Cardiac fibroblast (primary cell): ENCODE measurements at places on chromosomes 4 and X.

DNA sequence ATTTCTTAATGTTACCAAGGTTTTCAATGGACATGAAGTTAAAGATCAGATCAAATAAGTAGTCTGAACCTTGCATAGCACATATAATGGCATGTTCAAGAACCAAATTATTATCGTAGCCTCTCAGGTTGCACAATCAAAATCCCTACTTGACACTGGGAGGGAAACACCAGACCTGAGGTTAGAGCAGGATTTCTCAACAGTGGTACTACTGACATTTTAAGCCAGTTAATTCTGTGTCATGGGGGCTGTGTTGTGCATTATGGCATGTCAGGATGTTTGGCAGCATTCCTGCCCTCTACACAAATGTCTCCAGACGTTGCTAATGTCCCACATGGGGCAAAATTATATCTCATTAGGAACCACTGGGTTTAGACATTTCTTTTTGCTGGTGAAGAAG lies 20.8 kb downstream of the RLIM start:
- DNase-seq: peak; percentile 19

- DNase-seq: no peak
These were observed 34.0 kb upstream of the CYBB start for GRCh38 chrX:37745835-37746217.

DNA sequence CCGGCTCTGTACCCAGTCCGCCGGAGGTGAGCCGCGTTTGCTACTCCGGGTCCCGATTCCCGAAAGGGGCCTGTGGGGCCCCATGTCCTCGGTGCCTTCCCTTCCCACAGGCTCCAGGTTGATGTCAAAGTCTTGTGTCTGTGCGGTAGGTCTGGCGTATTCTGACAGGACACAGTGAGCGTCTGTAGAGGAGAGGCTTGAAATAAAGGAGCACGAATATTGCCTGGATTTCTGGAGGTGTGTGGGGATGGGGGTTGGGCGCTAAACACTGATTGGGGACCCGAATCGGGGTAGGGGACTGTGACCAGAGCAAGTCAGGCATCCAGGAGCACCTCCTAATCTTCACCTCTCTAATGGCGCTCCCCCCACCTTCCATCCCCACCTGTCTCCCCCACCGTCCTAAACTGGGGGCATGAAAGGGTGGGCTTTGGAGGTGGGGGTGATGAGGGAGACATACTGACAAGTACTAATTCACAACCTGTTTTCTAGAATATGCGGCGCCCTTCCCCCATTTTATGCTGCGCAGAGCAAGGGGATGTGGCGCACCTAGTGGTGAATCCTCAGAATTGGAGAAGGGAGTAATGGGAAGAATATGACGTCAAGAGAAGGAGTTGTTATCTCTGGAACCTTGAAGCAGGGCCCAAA lies 855 bp downstream of the GPRASP2 start:
- DNase-seq: peak; percentile 61

DNA sequence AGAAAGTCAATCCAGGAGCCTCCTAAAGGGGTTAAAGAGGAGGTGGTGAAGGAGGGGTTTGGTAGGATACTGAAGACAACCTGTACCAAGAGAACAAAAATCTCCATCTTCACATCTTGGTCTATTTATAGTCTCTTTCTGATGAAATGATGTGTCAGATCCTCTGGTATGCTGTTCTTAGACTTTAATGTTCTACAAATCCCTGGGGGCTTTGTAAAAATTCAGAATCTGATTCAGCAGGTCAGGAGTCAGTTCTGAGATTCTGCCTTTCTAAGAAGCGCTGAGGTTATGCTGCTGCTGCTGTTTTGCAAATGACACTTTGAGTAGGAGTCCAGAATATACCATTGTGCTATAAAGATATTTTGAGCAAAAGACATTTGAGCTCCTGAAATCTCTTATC lies 172.9 kb upstream of the GLRA2 start:
- DNase-seq: peak; percentile 86

DNA sequence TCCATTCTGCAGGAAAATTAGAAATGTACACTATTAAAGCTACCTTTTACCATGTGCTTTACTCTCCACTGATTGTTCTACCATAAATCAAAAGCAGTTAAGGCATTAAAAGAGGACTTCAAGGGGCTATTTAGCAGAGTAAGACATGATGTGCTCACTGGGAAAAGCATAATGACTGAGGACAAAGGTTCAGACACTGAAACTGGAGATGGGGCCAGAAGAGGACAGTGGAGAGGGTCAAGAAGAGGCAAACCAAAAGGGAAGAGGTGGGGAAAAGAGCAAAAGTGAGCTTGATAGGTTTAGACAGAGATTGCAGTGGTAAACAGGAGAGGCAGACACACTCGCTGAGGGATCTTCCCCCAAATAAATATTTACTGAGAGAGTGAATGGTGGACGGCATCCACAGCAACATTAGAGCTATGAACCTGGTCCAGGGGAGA lies 23.8 kb downstream of the SH3RF1 start:
- DNase-seq: no peak

GRCh38 chr4:152983774-152984411 lies 47.8 kb downstream of the FHDC1 start:
- DNase-seq: peak; percentile 46

- DNase-seq: no peak
These were observed 37.9 kb downstream of the RBBP7 start for GRCh38 chrX:16832301-16832700.

GRCh38 chr4:117327491-117327890 lies 242.1 kb upstream of the TRAM1L1 start:
- no peak for DNase-seq
